Activated T-helper 1 cell treated with anti-CD3 and anti-CD28 coated beads, Interleukin-2, amount 50 U/mL, for 16 hours (primary cell): ENCODE measurements at places on chromosomes 5 and 9.

GRCh38 chr5:14257995-14258403 lies 114.9 kb downstream of the TRIO start:
- DNase-seq, result no peak

GRCh38 chr9:5566054-5566618 lies 55.8 kb downstream of the PDCD1LG2 start:
- no peak for DNase-seq

DNA sequence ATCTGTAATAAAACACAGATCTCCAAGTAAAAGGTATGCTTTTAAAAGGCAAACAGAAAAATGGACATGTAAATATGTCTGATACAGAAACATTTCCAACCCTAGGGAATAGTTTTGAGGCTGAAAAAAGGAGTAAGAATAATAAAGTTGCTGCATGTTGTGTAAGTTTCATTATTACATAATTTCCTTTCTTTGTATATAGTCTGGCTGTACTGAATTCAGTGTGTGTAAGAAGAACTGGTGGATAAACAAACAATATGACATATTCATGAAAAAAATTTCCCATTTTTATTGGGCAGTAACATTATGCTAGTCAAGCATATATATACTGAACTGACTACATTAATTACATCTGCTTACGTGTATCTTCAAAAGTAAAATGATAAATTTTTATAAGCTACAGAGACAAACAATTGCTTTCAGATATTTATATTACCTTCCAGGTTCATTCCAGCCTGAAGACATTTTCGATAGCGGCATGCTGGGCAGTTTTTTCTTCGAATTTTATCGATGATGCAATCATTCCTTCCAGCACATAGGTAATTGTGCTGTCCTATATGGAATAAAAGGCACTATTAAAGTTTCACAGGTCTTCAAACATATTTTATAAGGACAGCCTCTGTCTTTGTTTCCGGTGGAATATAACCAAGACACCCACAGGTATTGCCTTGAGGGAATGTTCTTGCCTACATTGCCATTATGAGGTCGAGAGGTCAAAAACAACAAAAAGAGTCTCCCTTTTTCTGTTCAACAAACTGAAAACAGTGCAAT lies 93.6 kb downstream of the NR3C1 start:
- DNase-seq, result no peak

GRCh38 chr5:172843825-172844576 lies 9.9 kb downstream of the ERGIC1 start:
- DNase-seq, result no peak
